ENCODE measurements at places on chromosomes 3 and 15.

- no peak for DNase-seq
Observed at GRCh38 chr3:159947220-159947619, 41.4 kb upstream of the IL12A start.

- DNase-seq: no peak
Observed at GRCh38 chr3:160982491-160982890, 122.7 kb downstream of the B3GALNT1 start.

GRCh38 chr15:90401495-90401894, 13.5 kb downstream of the IQGAP1 start:
- no peak for DNase-seq

- no peak for DNase-seq
Observed at GRCh38 chr3:71201939-71202338, 381.6 kb downstream of the FOXP1 start.

GRCh38 chr3:135263331-135263730, 468.3 kb downstream of the EPHB1 start:
- no peak for DNase-seq

DNA sequence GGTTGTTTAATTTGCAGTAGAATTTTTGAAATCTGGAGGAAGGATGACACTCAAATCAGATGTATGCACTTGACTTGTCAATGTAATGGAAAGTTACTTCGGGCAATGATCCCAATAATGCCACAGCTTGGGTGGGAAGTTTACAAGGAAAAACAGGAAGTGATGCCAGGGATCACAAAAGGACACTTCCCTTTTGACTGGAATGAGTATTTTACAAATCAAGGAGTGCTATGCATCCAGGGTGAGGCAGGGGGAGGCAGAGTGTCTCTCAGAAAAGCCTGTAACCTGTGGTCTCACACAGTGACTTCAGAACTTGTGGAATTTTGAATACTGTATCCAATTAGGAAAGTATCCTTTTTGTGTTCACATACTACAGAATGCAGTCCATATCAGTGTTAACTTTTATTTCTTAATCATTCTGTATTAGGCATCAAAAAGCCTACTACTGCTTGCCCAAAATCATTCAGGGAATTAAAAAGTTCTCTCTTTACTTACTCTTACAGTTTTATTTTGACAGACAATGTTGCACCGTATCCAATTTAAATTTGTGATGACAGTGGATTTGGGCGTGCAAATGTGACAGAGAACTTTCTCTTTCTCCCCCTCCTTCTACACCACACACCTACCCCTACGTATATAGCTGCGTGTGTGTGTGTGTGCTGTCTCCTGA, 445.1 kb downstream of the MECOM start:
- no peak for DNase-seq

Measured in activated CD8-positive, alpha-beta memory T cell treated with anti-CD3 and anti-CD28 coated beads, Interleukin-2, amount 50 U/mL, for 48 hours (primary cell).